ENCODE measurements at places on chromosomes 4 and X. TPM values are rescaled to one million over a fixed set of nuclear protein-coding genes. Genes with fewer than 3 reads are reported as not detected.

GC gene
- not detected for total RNA-seq

GPR78 gene
- not detected for total RNA-seq

HSFX1 gene
- 0.53 TPM for total RNA-seq

TRIM60 gene
- not detected for total RNA-seq

SPANXN5 gene
- total RNA-seq = not detected

CTAG2 gene
- total RNA-seq = not detected

GAGE12F gene
- total RNA-seq = not detected

MAGEB10 gene
- not detected for total RNA-seq

TEC gene
- 0.27 TPM for total RNA-seq

GLOD5 gene
- not detected for total RNA-seq

MMRN1 gene
- 1,074 TPM for total RNA-seq

MFAP3L gene
- 0.53 TPM for total RNA-seq

SMR3B gene
- not detected for total RNA-seq

GRIA2 gene
- total RNA-seq = 0.27 TPM

PHKA1 gene
- 8.0 TPM for total RNA-seq

NAA11 gene
- not detected for total RNA-seq

Measured in thoracic aorta endothelial cell (primary cell).